ENCODE measurements at places on chromosomes 11 and 22. TPM values are rescaled to one million over a fixed set of nuclear protein-coding genes. Genes with fewer than 3 reads are reported as not detected.

CCDC73 gene
- total RNA-seq = 0.03 TPM

MIOX gene
- 0.13 TPM for total RNA-seq

MMP27 gene
- not detected for total RNA-seq

LDLRAD3 gene
- 9.4 TPM for total RNA-seq

OR4C46 gene
- not detected for total RNA-seq

LRRC32 gene
- 0.17 TPM for total RNA-seq

GGTLC3 gene
- not detected for total RNA-seq

PACSIN2 gene
- total RNA-seq = 47.9 TPM

CALCA gene
- not detected for total RNA-seq

MS4A6A gene
- total RNA-seq = not detected

- DNase-seq = peak; percentile 75
Measured at GRCh38 chr22:30325065-30325720, 1.5 kb downstream of the TBC1D10A start.

- no peak for DNase-seq
Measured at GRCh38 chr11:35394941-35395340, 24.4 kb downstream of the SLC1A2 start.

GRCh38 chr11:130644187-130644586 is 195.7 kb downstream of the ADAMTS15 start:
- no peak for DNase-seq

DNA sequence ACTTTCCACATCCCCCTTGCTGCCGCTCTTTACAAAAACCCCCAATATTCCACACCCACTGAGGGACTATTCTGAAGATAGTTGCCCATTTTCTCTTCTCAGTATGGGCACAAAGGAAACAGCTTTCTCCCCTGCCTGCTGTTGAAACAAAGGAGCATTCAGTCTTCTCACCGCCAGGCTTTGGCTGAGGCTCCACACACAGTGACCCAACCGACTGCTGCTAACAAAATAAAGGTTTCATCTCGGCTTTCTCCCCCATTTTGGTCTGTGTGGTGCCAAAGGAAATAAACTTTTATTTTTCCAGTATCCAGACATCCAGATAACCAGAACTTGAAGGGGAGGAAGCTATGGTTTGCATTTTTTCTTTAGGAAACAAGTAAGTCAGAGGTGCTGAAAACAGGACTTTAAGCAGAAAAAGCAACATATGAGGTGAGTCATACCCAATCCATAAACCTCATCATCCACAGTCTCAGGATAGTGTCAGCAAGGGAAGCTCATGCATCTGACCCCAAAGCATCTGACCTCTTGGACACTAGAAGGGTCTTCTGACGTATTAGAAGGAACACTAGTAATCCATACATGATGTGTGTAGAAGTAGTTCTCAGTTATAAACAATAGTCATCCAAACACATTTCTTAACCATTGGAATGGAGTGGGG is 6.4 kb downstream of the CLMP start:
- peak; percentile 85 for DNase-seq

GRCh38 chr11:122453586-122453985 is 201.9 kb upstream of the UBASH3B start:
- DNase-seq = no peak

- no peak for DNase-seq
Measured at GRCh38 chr22:22713416-22713815, 69.0 kb downstream of the GGTLC2 start.

GRCh38 chr22:18070556-18071306 is 7.1 kb upstream of the PEX26 start:
- no peak for DNase-seq

- no peak for DNase-seq
Measured at GRCh38 chr11:57370941-57371340, 10.0 kb downstream of the PRG3 start.

- DNase-seq = no peak
Measured at GRCh38 chr11:44814881-44815592, 88.3 kb downstream of the TSPAN18 start.

DNA sequence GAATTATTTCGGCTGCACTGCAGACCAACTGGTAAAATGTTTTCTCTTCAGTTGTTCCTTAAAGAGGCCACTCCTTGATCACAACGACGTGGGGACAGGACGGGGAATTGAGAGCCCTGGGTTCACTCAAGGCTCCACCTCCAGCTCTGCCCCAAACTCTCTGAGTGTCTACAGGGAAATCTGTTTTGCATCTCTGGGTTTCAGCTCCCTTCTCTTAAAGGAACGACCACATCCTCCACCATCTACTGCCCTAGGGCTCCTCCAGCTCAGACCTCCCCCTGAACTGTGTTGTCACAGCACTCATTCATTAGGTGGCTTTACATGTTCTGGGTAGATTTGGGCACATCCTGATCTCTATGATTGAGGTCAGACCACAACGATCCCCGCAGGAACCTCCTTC is 5.1 kb upstream of the PPFIA1 start:
- DNase-seq = no peak

DNA sequence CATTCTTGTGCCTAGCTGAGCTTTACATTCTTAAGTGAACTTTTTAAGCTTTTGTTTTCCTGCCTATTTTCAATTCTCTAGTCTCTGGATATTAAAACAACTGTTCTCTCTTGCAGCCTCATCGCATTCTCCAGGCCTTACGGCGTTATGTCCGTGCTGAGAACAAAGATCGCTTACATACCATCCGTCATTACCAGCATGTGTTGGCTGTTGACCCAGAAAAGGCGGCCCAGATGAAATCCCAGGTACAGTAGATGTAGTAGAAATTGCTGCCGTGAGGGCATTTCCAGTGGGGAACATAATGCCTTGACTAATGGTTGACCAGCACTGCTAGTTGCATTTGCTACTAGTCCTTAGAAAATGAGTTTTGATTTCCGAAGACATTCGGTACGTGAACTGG is 29.7 kb upstream of the ST14 start:
- no peak for DNase-seq

GRCh38 chr11:123509737-123510578 is 79.9 kb downstream of the GRAMD1B start:
- peak; percentile 85 for DNase-seq

DNA sequence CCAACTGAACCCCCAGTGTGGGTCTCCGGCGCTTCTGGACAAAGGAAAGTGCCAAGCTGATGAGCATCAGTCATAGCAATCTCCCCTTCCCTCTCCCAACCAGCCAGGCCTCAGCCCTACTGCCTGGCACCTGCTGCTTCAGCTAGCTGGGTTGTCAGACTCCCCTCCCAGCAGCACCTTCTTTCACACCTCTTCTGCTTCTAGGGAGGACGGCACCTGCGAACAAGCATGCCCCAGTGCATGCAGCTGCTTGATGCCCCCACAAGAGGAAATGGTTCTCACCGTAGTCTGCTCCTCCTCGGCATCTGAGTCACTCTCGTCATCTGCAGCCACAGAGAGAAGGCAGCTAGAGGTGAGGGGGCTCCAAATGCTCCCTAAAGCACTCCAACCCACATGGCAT is 25.4 kb downstream of the THOC5 start:
- DNase-seq = no peak

DNA sequence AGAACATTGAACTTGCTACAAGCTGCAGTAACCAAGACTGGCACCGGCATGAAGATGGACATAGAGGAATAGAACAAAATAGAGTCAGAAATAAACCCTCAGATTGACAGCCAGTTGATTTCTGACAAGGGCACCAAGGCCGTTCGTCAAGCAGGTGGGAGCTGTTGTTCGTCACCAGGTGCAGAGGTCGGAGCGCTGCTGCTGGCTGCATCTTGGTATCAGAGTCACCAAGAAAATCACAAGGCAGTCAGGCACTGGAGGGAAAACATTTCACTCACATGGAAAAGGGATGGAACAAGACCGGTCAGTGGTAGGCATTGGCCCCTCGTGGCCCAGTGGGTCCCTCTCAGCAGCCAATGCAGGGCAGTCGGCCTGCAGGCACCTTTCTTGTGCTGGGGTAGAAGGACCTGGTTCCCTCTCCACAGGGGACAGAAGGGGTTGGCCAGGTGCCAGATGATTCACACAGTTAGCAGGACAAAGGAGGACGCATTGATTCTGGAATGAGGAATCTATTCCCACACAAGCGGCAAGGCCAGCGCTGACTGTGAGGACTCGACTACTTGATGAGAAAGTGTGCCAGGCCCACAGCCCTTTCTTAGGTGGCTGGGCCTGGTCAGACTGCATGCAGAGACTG is 115.8 kb upstream of the FGF3 start:
- DNase-seq = peak; percentile 38

DNA sequence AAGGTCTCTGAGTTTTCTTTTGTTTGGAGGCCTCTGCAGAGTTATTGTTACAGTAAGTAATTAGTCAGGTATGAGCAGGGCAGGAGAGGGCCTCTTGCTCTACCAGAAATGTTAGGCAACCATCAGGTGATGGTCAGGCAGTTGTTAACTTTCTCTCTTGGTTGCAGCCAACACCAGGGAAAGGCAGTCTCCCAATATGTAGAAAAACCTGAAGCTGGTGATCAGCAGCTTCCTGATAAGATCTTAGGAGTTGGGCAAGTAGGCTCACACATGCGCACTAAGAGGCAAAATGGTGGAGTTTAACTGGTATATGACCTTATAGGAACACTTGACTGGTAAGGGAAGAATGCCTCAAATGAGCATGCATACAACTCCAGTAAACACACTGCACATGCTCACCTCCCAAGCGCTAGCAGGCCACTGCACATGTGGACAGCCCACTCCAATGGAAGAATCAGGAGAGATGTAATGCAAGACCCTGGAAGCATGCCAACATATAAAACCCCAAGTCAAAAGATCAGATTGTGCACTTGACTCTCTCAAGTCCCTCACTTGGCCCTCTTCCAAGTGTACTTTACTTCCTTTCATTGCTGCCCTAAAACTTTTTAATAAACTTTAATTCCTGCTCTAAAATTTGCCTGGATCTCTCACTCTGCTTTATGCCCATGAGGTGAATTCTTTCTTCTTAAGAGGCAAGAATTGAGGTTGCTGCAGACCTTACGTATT is 23.7 kb upstream of the SLC35F2 start:
- no peak for DNase-seq

- DNase-seq = no peak
Measured at GRCh38 chr11:120424185-120424969, 87.2 kb upstream of the GRIK4 start.

DNA sequence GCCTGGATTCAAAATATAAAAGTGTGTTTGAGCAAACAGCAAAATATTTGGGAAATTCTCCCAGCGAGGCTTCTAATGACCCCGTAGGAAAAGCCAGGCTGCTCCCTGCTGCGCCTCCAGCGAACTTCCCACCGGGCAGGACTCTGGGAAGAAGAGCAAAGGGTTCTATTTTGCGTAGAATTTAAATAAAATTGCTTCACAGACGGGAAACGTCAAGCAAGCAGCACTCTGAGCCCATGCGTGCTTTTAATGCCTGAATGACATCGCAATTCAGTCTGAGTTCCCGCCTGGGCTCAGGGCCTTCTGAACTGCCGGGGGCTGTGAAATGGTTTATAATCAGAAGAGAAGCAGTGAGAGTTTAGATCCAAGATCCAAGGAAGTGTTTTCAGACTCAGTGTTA is 775.1 kb downstream of the BRD1 start:
- no peak for DNase-seq

GRCh38 chr22:46592390-46592872 is 27.8 kb upstream of the GRAMD4 start:
- DNase-seq = peak; percentile 96

GRCh38 chr11:31870609-31871309 is 59.6 kb upstream of the PAX6 start:
- DNase-seq = peak; percentile 43

DNA sequence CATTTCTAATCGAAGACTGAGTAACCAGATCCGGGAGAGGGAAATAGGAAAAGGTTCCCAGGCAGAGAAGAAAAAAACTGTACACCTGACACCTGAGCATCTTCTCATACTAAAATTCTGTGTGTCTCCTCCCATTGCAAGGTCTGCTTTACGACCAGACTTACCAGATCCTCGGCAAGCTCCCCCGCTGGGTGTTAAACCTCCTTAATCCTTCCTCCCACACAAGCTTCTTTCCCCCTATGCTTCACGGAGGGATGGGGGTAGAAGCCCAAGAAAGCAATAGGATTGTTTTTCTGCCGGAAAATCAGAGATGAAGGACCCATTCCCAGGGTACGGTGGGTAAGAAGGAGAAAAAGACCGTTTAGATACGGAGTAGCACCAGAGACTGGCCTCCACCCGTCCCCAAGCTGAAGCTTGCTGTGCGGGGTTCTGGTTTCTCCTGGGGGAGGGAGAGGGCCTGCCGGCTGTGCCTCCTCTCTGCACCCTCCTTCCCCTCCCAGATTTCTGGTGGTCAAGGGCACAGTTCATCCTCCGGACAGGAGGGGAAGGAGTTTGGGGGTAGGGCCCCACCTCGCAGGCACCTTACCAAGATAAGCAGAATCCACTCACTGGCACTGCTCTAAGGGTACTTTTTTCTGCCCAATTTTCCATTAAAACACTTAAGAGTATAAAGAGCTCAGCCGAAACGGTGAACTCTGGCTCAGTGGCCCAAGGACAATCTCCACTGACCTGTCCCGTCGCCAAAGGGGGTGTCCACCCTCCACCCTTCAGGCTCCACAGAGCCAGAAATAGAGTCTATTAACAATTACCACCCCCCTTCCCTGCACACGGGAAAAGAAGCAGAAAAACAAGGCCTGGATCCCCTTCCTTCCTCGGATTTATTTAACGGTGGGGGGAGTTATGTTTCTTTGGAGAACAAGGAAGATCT is 1.2 kb downstream of the TOB2 start:
- DNase-seq = peak; percentile 18

DNA sequence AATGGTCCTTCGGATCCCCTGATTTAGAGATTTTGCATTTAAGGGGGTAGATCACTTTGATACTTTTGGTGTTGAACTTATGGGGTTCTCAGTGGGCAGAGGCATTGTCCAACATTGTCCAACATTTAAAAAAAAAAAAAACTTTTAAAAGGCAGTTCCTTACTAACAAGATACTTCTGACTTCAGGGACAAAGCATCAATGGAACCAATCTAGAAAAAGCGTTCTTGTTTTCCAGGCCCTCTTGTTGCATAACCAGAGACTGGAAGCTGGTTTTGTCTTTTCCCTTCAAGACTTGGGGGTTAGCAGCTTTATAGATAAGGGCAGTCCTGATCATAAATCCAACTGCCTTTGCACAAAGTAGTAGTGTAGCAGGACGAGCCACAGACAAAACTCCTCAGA is 40.4 kb downstream of the ACER3 start:
- DNase-seq = no peak

- no peak for DNase-seq
Measured at GRCh38 chr11:128216198-128216597, 371.2 kb downstream of the ETS1 start.

Data from HT1080 (cell line).